ENCODE measurements at places on chromosomes 16 and 17.

GRCh38 chr17:66712453-66712852, 122.5 kb upstream of the CACNG5 start:
- DNase-seq = no peak

DNA sequence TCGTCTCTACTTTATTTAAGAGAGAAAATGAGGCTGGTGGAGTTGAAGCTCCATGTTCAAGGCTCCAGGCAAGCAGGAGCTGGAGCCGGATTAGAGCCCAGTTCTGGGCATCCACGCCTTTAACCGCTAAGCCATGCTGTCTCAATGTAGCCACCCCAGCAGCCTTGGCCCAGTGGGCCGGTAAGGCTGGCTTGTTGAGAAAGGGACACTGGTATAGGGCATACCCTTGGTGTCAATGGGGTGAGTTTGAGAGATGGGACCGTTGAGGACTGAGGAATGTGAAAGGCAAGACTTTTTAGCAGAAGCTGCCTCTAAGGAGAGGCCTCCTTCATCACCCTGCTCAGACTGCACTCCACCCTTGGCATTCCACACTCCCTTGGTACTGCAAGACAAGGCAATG, 147.4 kb downstream of the CYLD start:
- no peak for DNase-seq

- no peak for DNase-seq
These were observed 9.1 kb upstream of the CHMP6 start for GRCh38 chr17:80982426-80982974.

GRCh38 chr16:19169082-19169639, 1.1 kb downstream of the SYT17 start:
- DNase-seq = no peak

DNA sequence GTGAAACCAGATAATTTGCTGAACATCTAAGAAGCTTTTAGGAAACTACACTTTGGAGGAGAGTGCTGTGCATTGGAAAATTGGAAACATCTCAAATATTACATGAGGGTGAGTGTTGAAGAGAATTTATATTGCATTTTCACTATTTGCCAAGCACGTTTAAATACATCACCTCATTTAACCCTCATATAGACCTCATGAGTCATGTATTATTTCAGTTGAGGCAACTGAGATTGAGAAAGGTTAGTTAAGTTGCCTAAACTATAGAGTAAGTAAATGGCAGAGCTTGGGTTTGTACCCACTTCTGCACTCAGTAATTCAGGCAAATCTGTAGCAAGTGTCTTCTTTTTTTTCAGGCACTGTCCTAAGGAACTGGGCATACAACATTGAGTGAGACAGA, 3.7 kb upstream of the NLK start:
- DNase-seq = no peak

- no peak for DNase-seq
These were observed 49.2 kb downstream of the METTL16 start for GRCh38 chr17:2462481-2462880.

DNA sequence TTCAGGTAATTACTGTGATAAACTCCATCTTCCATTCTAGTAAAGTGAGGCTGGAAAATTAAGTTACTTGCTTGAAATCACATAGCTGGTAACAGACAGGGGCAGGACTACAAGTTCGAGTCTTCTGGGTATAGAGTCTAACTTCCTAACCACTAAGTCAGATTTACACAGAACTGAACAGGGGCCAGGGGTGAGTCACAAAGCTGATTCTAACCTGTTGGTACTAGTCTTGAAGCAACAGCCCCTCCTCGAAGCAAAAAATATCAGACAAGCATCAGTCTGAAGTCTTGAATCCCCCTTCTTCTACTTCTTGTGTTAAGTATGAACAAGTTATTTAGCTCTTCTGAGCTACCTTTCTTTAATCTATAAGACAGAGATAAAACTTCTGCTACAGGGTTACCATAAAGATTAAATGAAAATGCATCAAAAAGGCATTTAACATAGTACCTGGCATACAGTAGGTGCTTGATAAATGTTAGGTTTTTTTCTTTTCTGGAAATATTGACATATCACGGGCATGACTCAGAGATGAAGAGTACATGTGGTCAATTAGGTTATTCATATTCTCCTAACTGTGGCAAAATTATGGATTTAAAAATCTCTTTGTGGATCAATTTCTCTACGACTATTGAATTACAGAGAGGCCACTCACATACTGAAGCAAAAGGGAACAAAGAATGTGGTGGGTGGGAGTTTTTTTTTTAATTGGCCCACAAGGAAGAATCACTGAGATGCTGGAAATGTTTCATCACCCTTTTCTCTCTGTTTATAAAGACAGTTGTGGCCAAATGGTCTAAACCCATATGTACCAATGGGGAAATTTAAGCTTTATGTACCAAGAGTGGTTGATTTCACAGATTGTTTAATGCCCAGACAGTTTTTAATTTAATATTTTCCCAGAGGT, 266.9 kb upstream of the DYNLRB2 start:
- no peak for DNase-seq

- DNase-seq = no peak
These were observed 107.7 kb downstream of the BRIP1 start for GRCh38 chr17:61755668-61756067.

DNA sequence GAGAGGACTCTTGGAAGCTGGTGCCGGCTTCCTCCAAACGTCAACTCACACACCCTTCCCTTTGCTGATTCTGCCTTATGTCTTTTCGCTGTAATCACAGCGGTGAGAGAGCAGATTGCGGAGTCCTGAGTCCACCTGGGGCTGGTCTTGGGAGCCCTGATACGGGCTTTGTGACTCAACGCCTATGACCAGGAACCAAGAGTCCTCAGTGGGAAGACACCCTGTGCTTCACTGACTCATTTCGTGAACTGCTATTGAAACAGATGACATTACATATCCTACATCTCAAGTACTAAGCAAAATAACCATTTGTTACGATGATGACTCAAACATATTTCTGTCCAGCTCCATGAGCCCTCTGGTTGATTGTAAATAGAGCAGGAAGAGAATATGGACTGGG, 90.7 kb upstream of the CREBBP start:
- DNase-seq = no peak

DNA sequence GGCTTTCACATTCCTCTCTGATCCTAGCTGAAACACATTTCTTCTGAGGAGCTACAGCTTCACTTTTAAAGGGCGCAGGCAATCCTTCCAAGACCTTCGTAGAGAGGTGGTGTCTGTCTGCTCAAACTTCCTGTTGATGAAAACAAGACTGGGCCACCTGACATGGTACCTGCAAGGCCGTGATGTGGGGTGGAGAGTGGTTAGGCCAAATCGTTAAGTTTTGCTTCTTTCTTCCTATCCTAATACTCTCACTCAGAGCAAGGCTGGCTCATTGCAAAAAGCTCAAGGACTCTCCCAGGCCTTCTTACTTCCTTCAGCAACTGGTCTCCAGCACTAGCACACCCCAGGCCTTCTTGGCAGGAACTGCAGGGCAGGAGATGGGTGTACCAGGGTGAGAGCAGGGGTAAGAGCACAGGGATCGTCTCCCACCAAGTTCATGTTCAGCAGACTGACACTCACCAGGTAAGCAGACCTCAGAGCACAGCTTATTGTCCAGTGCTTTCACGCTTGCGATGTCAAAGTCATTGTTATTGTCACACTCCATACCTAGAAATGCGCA, 10.9 kb upstream of the FOXJ1 start:
- no peak for DNase-seq

Measured in activated CD4-positive, alpha-beta T cell treated with anti-CD3 and anti-CD28 coated beads, Interleukin-2, amount 50 U/mL, for 1 hour (primary cell).